Stimulated activated CD8-positive, alpha-beta memory T cell treated with anti-CD3 and anti-CD28 coated beads, Interleukin-12 subunit alpha, Interleukin-12 subunit beta, amount 100 ng/mL, for 1 hour (primary cell): ENCODE measurements at places on chromosomes 2 and 18.

- no peak for DNase-seq
Observed at GRCh38 chr2:27989149-27989548, 98.6 kb downstream of the BABAM2 start.

DNA sequence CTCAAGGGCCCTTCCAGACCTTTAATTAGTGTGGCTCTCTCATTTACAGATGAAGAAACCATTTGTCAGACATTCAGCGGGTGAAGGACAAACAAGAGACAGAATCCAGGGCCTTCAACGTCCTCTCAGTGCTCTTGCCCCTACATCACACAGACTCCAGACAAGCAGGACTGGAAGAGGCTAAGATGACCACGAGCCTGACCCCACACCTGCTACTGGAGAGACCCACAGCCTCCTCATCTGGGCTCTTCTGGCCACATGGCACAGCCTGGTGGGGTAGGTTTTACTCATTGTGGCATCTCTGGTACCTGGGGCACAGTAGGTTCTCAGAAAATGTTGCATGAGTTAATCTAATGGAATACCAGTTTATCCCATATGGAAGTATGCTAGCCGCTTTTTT lies 69.6 kb upstream of the TMEM247 start:
- DNase-seq, result no peak

DNA sequence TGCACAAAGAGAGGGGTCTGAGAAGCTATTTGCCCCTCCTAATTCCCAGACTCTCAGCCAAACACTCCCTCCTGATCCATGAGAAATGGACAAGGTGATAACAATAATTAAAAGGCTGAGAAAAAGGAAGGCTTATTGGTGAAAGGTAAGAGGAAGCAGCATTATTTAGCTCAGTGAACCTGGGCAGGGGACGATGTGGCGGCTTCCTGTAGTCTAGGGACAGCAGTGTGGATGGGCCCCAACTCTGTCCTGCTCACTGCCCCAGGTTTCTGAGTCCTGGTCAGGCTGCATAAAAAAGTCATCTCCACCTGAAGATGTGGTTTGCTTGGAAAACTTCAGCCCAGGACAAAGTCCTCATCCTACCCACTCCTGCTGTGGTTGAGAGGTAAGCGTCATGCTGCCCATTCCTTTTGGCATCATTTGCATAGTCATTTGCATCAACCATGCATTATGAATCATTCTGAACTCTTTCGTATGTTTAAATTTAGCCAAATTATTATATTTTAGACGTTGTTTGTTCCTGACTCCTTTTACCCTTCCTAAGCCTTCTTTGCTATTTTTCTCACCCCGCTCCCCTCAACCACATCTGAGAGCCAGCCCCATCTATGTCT lies 126.8 kb downstream of the CLIP4 start:
- DNase-seq, result no peak

GRCh38 chr18:23433360-23433759 lies 19.7 kb upstream of the RIOK3 start:
- DNase-seq, result no peak

DNA sequence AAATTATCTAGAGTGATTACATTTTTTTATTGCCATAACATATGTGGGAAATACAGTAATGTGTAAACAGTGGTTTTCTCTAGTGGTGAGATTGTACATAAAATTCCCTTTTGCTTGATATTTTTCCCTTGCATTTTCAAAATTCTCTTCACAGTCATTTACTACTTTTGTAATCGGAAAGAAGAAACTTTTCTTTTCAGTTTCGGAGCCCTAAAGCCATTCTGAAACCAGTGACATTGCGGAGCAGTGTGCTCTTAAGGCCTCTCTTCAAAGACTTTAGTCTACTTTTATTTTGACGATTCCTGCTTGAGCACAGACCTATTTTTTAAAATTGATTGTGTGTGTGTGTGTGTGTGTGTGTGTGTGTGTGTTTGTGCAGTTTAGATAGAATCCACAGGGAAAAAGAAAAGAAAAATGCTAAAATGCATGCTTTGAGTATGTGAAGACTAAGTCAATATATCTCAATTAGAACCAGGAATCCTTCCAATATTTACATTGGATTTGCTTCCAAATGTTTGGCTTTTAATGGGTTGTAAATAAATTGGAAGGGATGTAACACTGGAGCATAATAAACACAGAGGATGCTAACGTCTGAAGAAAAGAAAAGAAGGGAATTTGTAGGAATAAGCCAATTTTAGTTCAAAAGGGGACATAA lies 357.4 kb downstream of the RND3 start:
- no peak for DNase-seq

GRCh38 chr2:230881840-230882239 lies 17.1 kb downstream of the ITM2C start:
- DNase-seq, result no peak

DNA sequence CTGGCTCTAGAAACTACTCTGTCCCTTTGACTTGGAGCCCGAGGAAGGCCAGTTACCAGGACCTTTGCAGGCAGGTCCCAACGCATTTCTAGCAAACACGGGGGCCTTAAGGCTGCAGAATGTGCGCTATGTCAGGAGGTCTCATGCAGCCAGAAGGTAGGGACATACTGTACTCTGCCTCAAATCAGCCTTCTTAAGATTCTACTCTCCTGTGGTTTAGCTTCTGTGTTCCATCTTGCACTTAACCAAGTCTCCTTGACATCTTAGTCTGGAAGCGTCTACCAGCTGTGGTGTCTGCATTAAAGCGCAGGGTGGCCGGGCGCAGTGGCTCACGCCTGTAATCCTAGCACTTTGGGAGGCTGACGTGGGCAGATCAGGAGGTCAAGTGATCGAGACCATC lies 65.5 kb downstream of the STEAP3 start:
- no peak for DNase-seq

DNA sequence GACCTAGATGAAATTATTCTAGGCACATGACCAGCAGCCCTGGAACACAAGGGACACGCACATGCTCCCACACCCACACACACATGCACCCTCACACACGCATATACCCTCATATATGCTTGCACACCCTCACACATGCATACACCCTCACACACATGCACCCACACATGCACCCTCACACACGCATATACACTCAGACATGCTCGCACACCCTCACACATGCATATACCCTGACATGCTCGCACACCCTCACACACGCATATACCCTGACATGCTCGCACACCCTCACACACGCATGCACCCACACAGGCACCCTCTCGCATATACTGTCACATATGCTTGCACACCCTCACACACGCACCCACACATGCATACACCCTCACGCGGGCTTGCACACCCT lies 61.8 kb downstream of the PARD6G start:
- DNase-seq, result no peak

DNA sequence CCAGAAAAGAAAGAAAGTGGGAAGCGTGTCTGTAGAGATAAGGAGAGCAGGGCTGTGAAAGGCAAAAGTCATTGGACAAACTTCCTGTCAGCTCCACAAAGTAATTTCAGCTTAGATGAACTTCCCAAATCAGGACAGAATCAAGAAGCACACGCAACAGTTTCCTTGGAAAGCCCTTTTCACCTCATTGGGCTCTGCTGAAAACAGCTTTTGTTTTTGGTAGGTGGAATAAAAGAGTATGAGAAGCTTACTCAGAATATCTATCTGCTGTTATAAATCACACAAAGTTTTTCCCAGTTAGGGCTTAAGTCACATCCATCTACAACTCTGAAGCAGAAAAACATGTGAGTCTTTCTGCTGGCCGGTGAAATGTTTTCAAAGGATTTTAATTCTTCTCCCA lies 42.4 kb upstream of the EFEMP1 start:
- no peak for DNase-seq

DNA sequence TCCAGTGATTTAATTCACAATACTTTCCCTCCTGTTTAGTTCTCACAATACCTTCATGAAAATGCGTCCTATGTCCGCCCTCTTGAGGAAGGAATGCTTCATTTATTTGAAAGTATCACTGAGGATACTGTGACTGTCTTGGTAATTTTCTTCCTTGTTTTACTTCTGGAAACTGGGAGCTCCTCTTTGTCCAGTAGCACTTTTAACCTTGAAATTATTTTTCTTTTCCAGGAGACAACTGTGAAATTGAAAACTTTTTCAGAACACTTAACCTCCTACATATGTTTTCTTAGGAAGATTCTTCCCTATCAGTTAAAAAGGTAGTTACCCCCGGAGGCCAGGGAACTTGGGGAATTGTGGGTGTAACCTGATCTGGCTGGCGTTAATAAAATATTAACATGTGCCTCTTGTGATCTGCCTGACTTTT lies 58.9 kb upstream of the STON1 start:
- DNase-seq, result no peak

GRCh38 chr2:6909431-6910385 lies 7.5 kb upstream of the RNF144A start:
- no peak for DNase-seq

GRCh38 chr2:137493261-137493660 lies 471.0 kb upstream of the HNMT start:
- no peak for DNase-seq

- DNase-seq, result no peak
Observed at GRCh38 chr18:10760986-10761385, 235.2 kb downstream of the NAPG start.

- no peak for DNase-seq
Observed at GRCh38 chr2:137262594-137262993, 497.2 kb downstream of the THSD7B start.

GRCh38 chr2:205589479-205589878 lies 92.8 kb upstream of the NRP2 start:
- no peak for DNase-seq

- DNase-seq, result no peak
Observed at GRCh38 chr2:168050377-168050776, 197.0 kb downstream of the STK39 start.

GRCh38 chr2:2793925-2794560 lies 463.0 kb upstream of the MYT1L start:
- DNase-seq, result no peak

DNA sequence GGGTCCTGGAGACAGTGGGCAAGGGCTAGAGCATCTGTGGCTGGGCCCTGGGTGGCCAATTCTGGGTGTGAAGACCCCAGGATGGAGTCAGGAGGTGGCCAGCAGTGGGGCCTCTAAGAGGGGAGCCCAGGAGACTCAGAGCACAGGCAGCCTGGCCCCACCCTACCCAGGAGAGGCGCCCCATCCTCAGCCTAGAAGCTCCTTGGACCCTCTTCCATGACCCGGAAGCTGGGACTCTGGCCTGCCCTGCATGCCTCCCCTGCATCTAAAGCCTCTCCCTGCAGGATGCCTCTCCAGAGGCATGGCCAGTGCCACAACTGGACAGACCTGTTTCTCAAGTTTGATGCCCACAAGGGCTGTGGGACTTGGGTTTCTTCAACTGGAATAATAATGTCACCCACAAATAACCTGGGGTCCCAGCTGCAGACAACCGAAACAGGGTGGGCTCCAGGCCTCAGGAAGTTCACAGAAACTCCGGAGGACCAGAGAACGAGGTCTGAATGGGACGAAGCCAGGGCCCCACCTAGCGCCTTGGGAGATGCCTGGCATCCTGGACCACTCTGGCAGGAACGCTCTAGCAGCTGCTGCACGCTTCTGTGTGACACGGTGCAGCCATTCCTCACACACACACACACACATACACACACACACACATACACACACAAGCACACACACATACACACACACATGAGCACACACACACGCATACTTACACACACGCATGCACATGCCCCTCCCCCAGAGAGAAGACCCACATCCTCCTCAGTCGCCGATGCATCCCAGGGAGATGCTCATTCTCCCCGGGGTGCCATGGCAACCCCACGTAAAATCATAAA lies 16.4 kb downstream of the KCNIP3 start:
- DNase-seq, result no peak

DNA sequence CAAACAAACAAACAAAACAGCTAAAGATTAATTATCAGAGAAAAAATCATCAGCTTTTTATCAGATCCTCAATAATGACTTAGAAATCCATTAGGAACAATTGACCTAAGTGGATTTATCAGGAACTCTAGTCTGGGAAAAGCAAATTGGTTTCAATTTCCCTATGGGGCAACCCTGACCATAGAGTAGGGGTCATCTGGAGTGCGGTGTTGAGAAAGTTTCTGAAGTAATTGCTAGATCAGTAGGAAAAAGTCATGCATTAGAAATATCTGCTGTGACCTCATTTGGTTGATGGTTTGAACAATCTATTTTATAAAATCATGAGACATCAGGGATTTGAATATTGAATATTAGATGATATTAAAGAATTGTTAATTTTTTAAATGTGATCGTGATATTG lies 507.9 kb downstream of the TXNL1 start:
- no peak for DNase-seq

DNA sequence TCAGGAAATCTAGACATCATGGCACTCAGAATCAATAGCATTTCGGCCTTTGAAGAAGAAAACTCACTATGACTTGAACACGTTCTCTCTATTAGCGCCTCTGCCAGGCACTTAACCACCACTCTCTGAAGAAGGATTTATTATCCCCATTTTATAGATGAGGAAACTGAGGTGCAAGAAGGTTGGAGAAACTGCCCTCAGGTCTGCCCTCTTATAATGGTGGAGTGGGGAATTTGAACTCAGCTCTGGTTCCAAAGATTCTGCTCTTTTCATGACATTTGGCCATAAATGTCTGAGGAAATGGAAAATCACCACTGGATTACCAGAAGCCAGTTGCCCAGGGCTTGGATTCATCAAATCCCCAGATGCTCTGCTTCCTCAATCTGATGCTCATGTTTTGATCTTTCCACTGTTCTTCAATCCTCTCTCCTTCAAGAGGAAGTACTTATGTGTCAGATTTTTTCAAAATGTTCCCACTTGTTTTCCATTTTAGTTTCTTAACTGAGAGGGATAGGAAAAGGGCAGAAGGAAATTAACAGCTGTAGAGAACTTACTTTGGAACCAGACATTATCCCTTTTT lies 68.1 kb downstream of the ANTXR1 start:
- DNase-seq, result no peak

DNA sequence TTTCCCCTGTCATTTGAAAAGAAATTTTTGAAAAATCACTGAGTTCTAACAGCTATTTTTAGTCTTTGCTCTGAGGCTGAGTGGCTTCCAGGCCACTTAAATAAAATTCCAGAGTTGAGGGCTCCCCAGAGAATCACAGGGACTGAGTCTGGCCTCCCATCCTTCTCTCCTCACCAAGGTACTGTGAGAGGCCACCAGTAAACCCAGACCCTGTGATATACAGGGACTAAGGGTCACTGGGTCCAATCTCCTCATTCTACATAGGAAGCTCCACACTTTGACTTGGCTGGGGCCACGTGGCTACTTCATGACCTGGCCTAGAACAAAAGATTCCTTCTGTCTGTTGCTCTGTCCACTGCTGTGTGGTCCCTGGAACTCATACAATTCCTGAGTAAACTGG lies 123.2 kb upstream of the CDCA7 start:
- DNase-seq, result no peak

- no peak for DNase-seq
Observed at GRCh38 chr2:29920631-29921559, 491 bp downstream of the ALK start.

GRCh38 chr18:23406271-23406787 lies 46.8 kb upstream of the RIOK3 start:
- no peak for DNase-seq
